Right atrium auricular region (tissue), 2 donors: ENCODE measurements at places on chromosomes 12 and 14.

GRCh38 chr14:103973354-103973753, 31.0 kb upstream of the RD3L start:
- H3K36me3 ChIP-seq, result no peaks in the 10 kb centered on the region
- no peaks in the 10 kb centered on the region for H3K27me3 ChIP-seq
- DNase-seq, result no peak
- H3K4me1 ChIP-seq, result no peaks in the 10 kb centered on the region
- no peak overlapping the region for H3K27ac ChIP-seq

GRCh38 chr12:2583091-2583497, 211.7 kb upstream of the FKBP4 start:
- H3K27me3 ChIP-seq, result no peaks in the 10 kb centered on the region
- no peaks in the 10 kb centered on the region for H3K4me1 ChIP-seq
- H3K4me3 ChIP-seq, result no peak overlapping the region
- H3K36me3 ChIP-seq, result peaks cover 39% of the 10 kb centered on the region

- no peak overlapping the region for H3K4me3 ChIP-seq
- no peaks in the 10 kb centered on the region for H3K36me3 ChIP-seq
- H3K4me1 ChIP-seq, result no peaks in the 10 kb centered on the region
Observed at GRCh38 chr12:16919551-16919950, 313.6 kb upstream of the LMO3 start.

- DNase-seq, result no peak
- H3K4me1 ChIP-seq, result peaks cover 26% of the 10 kb centered on the region
- H3K27ac ChIP-seq, result peak overlapping the region; percentile 45
- H3K36me3 ChIP-seq, result no peaks in the 10 kb centered on the region
- H3K4me3 ChIP-seq, result no peak overlapping the region
- no peaks in the 10 kb centered on the region for H3K27me3 ChIP-seq
Observed at GRCh38 chr14:61406675-61407074, 85.3 kb downstream of the PRKCH start.

DNA sequence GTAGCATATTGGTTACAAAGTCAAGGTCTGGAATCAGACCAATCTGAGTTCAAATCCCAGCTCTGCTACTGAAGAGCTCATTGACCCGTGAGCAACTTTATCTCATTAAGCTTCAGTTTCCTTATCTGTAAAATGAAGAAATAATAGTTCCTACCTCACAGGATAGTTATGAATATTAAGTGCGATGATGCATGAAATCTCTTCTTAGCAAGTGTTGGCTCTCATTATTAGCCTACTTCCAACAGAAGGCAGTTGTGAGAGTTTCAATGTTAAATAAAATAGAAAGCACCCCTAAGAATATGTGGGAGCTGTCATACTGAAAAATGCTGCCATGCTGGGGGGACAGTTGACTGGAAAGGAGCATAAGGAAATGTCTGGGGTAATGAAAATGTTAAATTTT, 39.0 kb upstream of the ITPR2 start:
- no peaks in the 10 kb centered on the region for H3K4me1 ChIP-seq
- H3K4me3 ChIP-seq, result no peak overlapping the region
- H3K36me3 ChIP-seq, result no peaks in the 10 kb centered on the region
- H3K27me3 ChIP-seq, result no peaks in the 10 kb centered on the region
- H3K27ac ChIP-seq, result no peak overlapping the region

DNA sequence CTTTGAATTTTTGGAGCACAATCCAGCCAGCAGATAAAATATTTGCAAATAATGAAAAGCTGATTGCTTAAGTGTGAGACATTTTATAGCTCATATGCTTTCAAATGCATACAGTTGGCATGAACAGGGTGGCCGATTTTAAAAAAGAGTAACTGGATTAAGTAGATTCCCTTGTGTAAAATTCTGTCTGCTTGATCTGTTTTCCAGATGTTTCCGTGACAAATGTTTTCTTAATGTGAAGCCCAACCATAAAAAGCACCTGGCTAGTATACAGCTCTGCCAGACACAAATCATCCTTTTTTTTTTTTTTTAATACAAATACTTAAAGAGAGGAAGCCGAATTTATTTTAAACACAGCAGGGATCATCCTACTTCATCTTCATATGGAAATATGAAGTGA, 440.7 kb downstream of the CCER1 start:
- no peaks in the 10 kb centered on the region for H3K36me3 ChIP-seq
- no peak for DNase-seq
- H3K27ac ChIP-seq, result no peak overlapping the region
- H3K4me1 ChIP-seq, result no peaks in the 10 kb centered on the region

DNA sequence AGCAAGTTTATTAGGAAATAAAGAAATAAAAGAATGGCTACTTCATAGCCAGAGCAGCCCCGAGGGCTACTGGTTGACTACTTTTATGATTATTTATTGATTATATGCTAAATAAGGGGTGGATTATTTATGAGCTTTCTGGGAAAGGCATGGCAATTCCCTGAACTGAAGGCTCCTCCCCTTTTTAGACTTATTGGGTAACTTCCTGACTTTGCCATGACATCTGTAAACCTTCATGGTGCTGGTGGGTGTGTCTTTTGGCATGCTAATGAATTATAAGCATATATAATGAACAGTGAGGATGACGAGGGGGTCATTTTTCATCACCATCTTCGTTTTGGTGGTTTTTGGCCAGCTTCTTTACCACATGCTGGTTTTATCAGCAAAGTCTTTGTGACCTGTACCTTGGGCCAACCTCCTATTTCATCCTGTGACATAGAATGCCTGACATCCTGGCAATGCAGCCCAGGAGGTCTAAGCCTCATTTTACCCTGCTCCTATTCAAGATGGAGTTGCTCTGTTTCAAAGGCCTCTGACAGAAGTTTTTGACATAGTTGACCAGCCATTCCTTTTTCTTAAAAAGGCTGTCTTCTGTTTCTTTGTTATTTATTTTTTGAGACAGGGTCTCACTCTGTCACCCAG, 11.1 kb upstream of the PTGES3 start:
- no peaks in the 10 kb centered on the region for H3K27me3 ChIP-seq
- H3K4me3 ChIP-seq, result no peak overlapping the region
- H3K4me1 ChIP-seq, result no peaks in the 10 kb centered on the region
- no peak overlapping the region for H3K27ac ChIP-seq
- no peak for DNase-seq
- H3K36me3 ChIP-seq, result no peaks in the 10 kb centered on the region
